ENCODE measurements at places on chromosomes 5 and 9. TPM values are rescaled to one million over a fixed set of nuclear protein-coding genes. Genes with fewer than 3 reads are reported as not detected.

- no peak for DNase-seq
These were observed 167.5 kb downstream of the SAXO1 start for GRCh38 chr9:18865542-18865941.

DNA sequence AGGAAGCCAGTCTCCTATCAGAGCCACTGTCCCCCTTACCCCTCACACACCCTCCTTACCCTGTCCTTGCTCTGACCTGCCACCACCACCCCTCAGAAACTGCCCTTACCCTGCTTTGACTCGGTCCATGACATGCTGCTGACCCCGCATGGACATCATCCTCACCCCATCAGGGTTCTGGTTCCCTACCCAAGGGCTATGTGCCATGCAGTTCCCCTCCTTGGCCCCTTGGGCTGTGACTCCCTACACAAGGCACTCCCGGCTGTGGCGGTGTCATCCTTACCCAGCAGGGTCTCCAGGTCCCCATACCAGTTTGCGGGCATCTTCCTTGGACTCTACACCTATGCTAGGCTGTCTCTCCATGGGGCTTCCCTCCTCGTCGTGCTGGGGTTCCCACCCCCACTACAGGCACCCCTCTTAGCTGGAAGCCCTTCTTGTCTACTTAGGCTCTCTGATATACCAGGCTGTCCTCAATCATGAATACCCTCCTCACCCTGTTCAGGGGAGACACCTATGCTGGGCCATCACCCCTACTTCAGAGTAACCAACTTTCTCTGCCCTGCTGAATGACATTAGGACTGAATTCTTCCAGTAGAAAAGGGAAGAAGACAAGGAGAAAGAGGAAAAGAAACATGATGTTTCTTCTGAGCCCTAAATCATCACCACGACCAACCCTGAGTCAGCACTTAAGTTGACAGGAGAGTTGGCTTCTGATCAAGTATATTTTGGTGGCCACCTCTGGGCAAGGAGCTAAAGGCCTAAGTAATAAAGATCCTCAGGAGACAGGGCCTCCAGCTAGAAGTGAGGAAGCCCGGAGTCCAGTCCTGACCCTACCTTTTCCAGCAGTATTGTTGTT lies 115.2 kb downstream of the GCNT1 start:
- DNase-seq: no peak

DNA sequence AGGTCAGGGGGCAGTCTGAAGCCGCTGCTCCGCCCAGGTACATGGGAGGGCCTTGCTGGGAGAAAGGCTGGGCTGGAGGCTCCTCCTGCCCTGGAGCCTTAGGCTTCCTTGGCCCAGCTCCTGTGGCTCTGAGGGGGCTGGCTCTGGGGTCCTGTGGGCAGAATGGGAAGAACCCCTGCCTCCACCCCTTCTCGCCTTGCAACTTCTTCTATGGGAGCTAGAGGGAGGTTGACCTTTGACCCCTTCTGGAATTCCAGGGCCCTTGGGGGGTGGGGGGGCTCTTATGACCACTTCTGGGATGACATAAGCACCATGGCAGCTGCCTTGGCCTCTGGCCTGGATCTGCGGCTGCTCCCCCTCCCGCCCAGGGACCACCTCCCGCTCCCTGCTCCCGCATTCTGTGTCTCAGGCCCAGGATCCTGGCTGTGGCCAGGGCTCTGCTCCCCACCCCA lies 32.2 kb downstream of the IER5L start:
- peak; percentile 77 for DNase-seq

- no peak for DNase-seq
These were observed 33.6 kb upstream of the SARDH start for GRCh38 chr9:133771486-133772482.

DNA sequence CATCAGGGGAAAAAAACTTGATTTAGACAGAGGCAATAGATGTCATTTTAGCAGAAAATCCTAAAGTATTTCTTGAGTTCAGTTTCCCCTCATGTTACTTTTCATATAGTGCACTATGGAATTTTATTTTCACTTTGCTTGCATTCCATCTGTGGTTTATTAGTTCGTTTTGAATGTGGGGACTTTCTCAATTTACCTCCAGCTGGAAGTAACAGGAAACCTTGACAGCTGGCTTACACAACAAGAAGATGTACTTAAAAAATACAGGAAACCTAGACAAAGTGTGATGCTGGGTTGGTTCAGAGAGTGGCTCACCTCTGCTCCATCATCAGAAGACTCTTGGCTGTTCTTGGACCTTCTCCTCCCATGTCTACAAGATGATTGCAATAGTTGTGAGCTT lies 567.0 kb downstream of the CETN3 start:
- DNase-seq: no peak

DNA sequence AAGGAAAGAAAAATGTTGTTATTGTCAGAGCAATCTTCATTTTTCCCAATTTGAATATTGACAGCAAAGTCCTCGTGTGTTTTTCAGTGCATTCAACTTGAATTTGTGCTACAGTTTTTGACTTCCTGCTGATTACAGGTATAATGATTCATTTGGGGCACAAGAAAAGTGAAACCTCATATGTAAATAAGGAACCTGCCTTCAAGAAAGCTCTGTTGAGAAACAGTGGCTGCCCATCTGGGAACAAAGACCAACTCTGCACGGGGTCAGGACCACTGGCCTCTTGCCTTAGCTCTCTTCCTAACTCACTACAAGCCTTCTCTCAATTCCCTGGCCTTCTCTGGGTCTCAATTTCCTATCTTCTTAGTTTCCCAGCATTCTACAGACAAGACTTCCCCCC lies 21.0 kb downstream of the TIMD4 start:
- no peak for DNase-seq

DNA sequence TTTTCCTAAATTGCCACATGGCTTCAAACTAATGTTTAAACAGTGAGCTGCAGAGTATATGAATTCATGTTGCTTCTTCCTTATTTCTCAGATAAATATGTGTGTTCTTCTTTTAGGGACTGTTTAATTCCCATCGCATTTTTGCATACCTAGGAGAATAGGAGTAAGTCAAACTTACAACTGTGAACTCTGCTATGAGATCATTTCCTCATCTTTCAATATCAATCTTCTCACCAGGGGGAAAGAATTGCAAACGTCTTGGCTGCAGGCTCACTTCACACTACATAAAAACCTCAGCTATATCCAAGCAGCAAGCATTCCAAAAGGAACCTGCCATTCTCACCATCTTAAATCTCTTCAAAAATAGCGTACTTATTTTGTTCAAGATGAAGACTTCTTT lies 271.0 kb downstream of the DNAH5 start:
- DNase-seq: no peak

GRCh38 chr5:131812371-131813160 lies 15.7 kb upstream of the FNIP1 start:
- no peak for DNase-seq

DNA sequence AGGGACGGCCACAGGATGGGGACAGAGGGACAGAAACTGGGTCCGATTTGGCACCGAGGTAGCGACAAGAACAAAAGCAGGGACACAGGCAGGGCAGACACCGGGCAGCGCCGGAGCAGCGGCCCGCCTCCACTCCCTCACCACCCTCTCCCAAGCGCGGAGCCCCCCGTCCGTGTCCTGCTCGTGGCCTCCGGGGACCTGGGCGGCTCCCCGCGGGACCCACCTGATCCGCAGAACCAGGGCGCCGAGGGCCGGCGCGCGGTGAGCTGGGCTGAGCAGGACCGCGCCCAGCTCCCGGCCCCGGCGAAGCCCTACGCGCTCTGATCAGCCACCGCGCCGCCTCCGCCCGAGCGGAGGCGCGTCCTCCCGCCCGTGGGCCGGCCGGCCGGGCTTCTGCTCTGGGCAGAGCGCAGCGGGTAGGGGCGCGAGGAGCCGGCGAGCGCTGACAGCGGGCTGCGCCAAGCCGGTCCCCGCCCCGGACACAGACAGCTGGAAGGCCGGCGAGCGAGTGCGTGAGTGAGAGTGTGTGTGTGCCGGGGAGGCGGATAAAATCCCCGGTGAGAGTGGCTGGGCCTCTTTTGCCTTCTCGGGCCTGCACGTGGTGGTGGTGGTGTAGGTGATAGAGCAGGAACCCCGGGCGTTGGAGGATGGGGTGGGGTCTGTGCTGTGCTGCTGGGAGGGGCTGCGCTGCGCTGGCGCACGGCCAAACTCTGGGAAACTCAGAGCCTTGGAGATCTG lies at the start of gene GGTA1:
TSS of gene GGTA1 (minus strand) at position 418 of the 738 bp plus-strand sequence. CDS start 31,922 bp downstream, outside the sequence.
- peak; percentile 84 for DNase-seq

- no peak for DNase-seq
These were observed 343.9 kb upstream of the CLINT1 start for GRCh38 chr5:158202801-158203200.

DNA sequence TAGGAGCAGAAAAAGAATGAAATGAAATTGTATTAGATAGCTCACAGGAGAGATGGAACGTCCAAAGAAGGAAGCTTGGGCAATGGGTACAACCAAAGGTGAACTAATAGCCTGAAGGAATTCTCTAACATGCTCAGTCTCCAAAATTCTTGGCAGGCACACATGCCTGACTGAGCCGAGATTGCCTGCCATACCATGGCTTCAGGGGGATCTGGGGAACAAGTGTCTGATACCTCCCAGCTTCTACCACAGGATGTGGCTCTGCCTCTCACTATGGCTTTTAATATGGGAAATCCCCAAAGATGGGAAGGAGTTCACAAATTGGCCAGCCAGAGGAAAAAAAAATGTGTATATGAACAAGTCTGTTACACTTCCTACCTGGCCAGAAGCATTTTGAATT lies 3.6 kb upstream of the PALM2AKAP2 start:
- DNase-seq: no peak

- DNase-seq: no peak
These were observed 90.4 kb upstream of the SV2C start for GRCh38 chr5:75992753-75993152.

GRCh38 chr5:72499090-72499489 lies 8.1 kb downstream of the ZNF366 start:
- no peak for DNase-seq

- DNase-seq: no peak
These were observed 18.6 kb upstream of the IFNB1 start for GRCh38 chr9:21096172-21096900.

- DNase-seq: no peak
These were observed 61.3 kb upstream of the HSPA9 start for GRCh38 chr5:138636398-138636944.

- DNase-seq: no peak
These were observed 82.4 kb downstream of the NTRK2 start for GRCh38 chr9:84751921-84752320.

DNA sequence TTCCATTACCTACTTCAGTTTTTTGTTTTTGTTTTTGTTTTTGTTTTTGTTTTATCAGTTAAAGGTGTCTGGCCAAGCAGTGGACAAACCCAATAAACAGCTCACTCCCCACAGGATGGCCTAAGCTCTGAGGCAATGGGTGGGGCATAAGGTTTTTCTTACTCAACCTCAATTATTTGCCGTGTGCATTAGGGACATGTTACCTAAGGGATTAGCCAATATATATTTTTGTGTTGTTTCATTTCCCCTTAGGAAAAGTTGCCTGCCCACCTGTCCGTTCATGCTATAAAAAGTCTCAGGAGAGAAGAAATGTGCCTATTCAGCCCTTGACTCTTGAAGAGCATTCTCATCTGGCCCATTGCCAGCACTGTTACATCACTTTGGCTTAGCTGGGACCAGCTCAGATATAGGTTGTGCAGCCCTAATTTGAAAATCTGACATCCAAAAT lies 7.3 kb downstream of the SH3RF2 start:
- DNase-seq: no peak

- DNase-seq: peak; percentile 87
These were observed at the start of gene RETREG1 for GRCh38 chr5:16616536-16617273. Gene RETREG1, minus strand, starts transcription at chr5:16616997. Its CDS starts 26 bp downstream, at chr5:16616971.

- no peak for DNase-seq
These were observed 61.7 kb downstream of the OTULIN start for GRCh38 chr5:14726066-14726838.

DNA sequence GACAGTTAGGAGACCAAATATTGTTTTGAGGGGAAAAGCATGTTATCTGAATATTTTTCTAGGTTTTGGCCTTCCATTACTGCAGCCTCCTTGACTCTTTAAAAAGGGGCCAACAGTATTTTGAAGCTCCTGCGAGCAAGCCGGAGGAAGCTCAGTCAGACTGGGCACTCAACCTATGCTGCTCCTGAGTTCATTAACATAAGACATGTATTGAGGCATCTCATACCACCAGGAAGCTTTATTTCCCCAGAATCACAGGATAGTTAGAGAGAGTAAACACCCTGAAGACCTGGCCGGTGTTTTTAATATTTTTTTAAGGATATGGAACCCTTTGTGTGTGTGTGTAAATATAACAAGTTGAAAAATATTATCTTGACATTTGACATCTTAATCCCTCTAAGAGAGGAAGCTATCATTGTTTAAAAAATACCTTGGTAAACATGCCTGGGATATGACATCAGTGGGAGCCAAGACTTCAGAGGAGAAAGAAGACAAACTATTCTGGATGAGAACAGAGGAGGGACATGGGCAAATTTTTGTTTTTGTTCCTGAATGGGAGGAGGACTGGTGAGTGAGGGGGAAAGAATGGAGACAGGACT lies 139.3 kb upstream of the SLIT3 start:
- DNase-seq: no peak

- no peak for DNase-seq
These were observed 108.6 kb downstream of the SERINC5 start for GRCh38 chr5:80147119-80147815.

- no peak for DNase-seq
These were observed 136.5 kb downstream of the CDK5RAP2 start for GRCh38 chr9:120443489-120443888.

DNA sequence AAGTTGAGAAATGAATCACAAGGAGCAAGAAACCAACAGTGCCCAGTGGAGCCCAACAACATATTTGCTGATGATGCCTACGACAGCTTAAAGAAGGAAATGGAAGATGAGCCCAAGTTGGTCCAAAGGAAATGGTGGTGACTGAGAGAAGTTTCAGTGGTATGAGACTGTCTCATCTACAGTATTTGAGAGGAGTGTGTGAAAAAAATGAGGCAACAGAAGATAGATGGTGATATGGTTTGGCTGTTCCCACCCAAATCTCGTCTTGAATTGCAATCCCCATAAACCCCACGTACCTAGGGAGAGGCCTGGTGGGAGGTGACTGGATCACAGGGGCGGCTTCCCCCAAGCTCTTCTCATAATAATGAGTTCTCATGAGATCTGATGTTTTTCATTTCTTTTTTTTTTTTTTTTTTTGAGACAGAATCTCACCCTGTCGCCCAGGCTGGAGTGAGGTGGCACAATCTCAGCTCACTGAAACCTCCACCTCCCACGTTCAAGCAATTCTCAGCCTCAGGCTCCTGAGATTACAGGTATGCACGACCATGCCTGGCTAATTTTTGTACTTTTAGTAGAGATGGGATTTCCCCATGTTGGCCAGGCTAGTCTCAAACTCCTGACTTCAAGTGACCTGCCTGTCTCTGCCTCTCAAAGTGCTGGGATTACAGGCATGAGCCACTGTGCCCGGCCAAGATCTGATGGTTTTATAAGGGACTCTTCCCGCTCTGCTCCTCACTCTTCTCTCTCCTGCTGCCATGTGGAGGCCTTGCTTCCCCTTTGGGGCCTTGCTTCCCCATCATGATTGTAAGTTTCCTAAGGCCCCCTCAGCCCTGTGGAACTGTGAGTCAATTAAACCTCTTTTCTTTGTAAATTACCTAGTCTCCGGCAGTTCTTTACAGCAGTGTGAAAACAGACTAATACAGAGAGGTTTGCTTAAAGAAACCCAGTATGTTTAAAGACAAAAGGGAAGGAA lies 30.2 kb downstream of the EFCAB9 start:
- no peak for DNase-seq

FBLL1 gene
- not detected for total RNA-seq

EGFLAM gene
- total RNA-seq: 7.7 TPM

FAM163B gene
- total RNA-seq: not detected

CARTPT gene
- not detected for total RNA-seq

SKP2 gene
- 5.4 TPM for total RNA-seq

SEC24A gene
- 6.8 TPM for total RNA-seq

TMOD1 gene
- 205 TPM for total RNA-seq

PCDHGC4 gene
- 2.5 TPM for total RNA-seq

PANK3 gene
- total RNA-seq: 24.4 TPM

PCDHGA4 gene
- total RNA-seq: 8.4 TPM

MAMDC2 gene
- 8.9 TPM for total RNA-seq

OR1Q1 gene
- not detected for total RNA-seq

TOMM5 gene
- 60.7 TPM for total RNA-seq

All from left ventricle myocardium superior (tissue), 1 donor.